ENCODE measurements at places on chromosomes 2 and 18. TPM values are rescaled to one million over a fixed set of nuclear protein-coding genes. Genes with fewer than 3 reads are reported as not detected.

ATP6V1C2 gene
- polyA plus RNA-seq, result 55.0 TPM

THSD7B gene
- 0.32 TPM for polyA plus RNA-seq

PPP4R1 gene
- 84.9 TPM for polyA plus RNA-seq

FAM110C gene
- 31.1 TPM for polyA plus RNA-seq

TCF23 gene
- not detected for polyA plus RNA-seq

GALNT13 gene
- not detected for polyA plus RNA-seq

PCARE gene
- 0.07 TPM for polyA plus RNA-seq

GRHL1 gene
- 61.8 TPM for polyA plus RNA-seq

TUBA4B gene
- polyA plus RNA-seq, result not detected

PROC gene
- polyA plus RNA-seq, result 0.20 TPM

SPP2 gene
- not detected for polyA plus RNA-seq

VWA3B gene
- polyA plus RNA-seq, result 0.01 TPM

GCC2 gene
- polyA plus RNA-seq, result 5.3 TPM

IL37 gene
- 0.12 TPM for polyA plus RNA-seq

MC2R gene
- polyA plus RNA-seq, result not detected

TBC1D8 gene
- 13.3 TPM for polyA plus RNA-seq

CD28 gene
- 0.10 TPM for polyA plus RNA-seq

AQP12A gene
- not detected for polyA plus RNA-seq

NEB gene
- polyA plus RNA-seq, result 0.49 TPM

Data from esophagus (tissue), 2 donors.